ENCODE measurements at places on chromosomes 16 and 17.

DNA sequence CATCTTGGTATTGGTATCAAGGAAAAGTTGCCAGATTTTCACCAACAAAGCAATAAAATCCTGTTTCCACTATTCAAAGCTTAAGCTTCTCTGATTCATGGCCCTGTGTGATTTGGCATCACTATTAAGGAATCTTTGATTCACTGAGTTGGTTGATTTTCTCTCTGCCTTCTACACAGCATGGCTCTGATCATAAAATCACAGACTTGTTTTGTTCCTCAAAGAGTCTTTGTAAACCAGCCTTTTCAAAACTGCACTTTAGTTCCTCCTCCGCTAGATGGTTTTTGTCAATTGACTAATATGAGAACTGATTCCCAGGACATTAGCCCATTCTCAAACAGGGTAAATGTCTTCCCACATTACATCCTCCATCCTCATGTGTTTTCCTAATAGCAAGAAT is 197.6 kb downstream of the DNAH9 start:
- DNase-seq: no peak

DNA sequence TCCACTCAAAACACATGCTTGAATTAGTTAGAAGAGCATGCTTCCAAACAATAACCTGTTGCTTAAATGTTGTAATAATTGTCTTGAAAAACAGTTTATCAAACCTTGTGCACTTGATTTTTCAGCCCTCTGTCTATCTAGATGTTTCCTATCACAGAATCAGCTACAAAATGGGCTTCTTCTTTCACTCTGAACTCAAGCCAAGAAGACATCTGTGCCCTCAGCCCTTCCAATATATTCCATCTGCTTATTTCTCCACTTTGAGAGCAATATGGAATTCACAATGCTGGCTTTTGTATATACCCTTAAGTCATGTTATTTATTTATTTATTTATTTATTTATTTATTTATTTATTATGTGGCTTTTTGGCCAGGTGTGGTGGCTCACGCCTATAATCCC is 234.2 kb downstream of the TOX3 start:
- no peak for DNase-seq

DNA sequence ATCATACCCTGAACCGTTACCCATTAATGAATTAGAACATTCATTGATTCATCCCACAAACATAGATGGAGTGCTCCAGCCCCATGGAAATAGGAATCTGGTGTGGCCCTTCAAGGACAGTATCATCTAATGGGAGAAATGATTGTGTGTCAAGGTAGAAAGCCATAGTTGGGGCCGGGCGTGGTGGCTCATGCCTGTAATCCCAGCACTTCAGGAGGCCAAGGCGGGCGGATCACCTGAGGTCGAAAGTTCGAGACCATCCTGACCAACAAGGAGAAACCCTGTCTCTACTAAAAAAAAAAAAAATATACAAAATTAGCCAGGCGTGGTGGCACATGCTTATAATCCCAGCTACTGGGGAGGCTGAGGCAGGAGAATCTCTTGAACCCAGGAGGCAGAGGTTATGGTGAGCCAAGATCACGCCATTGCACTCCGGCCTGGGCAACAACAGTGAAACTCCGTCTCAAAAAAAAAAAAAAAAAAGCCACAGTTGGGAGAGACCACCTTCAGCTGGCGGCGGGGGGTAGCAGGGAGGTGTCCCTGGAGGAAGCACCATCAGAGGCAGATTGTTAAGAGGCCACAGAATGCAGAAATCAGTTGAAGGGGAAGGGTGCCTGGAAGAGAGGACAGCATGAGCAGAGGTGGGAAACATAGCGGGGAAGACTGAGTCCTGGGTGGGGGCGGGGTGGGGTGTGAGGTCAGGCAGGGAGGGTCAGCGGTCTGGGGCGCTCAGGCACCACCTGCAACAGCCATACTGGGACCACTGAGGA is 60.0 kb downstream of the USP22 start:
- DNase-seq: no peak

DNA sequence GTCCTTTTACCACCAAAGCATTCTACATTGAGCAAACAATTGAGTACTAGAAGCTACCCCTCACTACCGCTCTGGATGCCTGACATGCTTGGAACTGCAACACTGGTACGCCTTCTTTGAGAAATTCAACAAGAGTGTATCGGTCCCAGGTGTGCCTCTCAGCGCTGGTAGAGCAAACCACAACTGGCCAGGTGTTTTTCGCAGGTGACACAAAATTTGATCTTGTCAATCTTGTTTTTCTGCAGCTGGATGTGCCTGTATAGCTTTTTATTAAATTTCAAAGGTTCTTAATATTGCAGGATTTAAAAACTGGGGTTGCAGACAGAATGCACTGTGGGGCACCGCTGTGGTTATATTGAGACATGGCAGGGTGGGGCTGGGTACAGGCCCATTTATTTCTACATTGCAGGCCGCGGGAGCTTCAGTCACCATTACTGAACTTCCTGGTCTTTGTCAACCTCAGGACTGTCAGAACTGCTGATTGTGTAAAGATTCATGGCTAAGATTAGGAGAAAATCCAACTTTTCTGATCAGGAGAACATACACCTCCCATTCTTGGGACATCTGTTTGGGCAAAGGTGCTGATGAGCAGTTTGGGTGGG is 4.5 kb upstream of the SNX20 start:
- DNase-seq: no peak

- DNase-seq: no peak
These were observed 12.3 kb downstream of the ELAC2 start for GRCh38 chr17:13005530-13005929.

- no peak for DNase-seq
These were observed 629.0 kb upstream of the CDH8 start for GRCh38 chr16:62665269-62665668.

GRCh38 chr17:55672585-55673501 is 49.8 kb downstream of the TMEM100 start:
- DNase-seq: no peak

DNA sequence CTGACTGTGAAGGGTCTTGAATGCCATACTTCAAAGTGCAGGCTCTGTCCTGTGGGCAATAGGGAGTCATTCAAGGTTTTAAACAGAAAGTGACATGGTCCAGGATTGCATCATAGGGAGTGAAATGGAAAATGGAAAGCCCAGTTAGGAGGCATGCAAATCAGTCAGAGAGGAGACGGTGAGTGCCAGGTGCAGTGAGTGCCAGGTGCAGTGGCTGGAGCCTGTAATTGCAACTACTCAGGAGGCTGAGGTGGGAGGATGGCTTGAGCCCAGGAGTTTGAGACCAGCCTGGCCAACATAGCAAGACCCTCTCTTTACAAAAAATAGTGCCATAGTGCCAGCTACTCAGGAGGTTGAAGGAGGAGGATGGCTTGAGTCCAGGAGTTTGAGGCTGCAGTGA is 35.2 kb upstream of the SIAH1 start:
- DNase-seq: no peak

GRCh38 chr17:34411646-34412421 is 48.8 kb upstream of the CCL1 start:
- DNase-seq: no peak

DNA sequence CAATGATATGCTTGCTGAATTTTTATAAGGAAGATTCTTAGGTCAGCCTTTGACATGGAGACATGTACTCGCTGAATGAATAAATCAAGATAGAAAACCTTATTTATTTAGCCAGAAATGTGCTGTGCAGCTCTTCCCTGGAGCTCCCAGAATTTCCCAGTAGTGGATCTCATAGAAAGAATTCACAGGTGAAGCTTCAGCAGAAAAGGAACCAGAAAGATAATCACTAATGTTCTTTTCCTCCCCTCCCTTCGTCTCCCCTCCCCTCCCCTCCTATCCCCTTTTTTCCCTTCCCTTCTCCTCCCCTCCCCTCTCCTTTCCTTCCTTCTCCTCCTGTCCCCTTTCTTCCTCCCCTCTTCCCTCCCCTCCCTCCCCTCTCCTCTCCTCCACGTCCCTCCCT is 158.2 kb downstream of the MAP2K6 start:
- no peak for DNase-seq

DNA sequence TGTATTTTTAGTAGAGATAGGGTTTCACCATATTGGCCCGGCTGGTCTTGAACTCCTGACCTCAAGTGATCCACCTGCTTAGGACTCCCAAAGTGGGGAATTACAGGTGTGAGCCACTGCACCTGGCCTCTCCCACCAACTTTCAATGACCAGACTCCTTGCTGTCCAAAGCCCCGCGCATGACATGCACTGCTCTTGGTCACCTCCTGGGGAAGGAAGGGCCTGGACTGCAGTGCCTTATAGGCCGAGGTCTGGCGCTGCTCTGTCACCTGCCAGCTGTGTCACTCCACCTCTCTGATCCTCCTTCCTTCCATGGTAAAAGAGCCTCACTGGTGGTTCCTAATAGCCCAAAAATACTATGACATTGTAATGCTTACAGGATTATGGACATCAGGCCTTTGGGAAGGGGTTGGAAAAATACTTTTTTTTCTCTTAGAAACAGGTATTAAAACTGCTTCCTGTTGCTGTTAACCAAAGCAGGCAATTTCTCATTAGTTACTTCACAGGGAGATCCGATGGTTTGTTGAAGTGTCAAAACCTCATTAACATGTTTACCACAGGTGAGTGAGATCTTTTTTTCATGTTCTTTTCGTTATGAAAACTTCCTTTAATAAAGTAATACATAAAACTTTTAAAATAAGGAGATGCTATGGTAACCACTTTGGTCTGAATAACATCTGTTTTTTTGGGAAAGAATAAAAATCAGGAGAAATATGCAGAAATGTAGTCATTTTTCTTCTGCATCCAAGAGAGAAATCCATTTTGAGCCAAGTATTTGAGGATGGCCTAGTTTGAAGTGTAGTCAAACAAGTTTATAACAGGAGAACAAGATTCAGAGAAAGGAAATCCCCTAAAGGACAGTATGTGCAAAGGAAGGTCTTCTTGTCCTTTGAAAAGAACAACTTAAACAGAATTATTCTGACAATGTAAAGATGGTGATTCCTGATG is 35.5 kb downstream of the GRB7 start:
- DNase-seq: no peak

- no peak for DNase-seq
These were observed 761 bp upstream of the CCL8 start for GRCh38 chr17:34318474-34318873.

GRCh38 chr16:10405386-10405939 is 19.6 kb downstream of the ATF7IP2 start:
- DNase-seq: no peak

DNA sequence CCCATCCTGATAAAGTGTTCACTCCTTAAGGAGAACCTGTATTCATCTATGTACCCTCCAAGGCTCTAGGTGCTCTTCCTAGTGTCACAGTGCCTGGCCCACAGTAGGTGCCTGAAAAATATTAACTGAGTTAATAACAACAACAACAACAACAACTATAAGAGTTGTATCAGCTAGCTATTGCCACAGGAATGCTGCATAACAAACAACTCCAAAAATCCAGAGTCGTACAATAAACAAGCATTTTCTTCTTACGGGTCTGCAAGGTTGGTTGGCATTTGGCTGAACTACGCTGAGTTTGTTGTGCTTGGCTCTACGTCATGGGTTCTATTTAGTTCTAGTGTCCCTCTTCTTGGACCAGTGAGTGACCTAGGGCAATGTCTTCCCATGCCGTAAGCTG is 29.2 kb downstream of the TMC5 start:
- DNase-seq: no peak

DNA sequence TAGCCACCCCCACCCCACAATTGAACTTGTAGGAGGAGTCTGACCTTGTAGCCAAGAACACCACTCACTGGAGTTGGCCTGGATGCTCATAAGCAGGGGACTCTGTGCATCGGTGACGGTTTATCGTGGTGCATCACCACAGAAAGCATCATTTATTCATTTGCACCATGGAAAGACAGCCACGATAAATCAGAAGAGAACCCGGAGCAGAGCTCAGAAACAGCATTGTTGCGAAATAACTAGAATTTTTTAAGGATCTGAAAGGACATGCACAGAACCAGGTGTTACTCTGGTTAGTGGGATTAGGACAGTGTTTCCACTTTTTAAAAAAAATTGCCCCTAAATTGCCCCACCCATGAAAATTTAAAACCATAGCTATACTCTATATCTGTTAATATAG is 44.4 kb upstream of the IRX6 start:
- no peak for DNase-seq
